ENCODE measurements at places on chromosomes 5 and 9. TPM values are rescaled to one million over a fixed set of nuclear protein-coding genes. Genes with fewer than 3 reads are reported as not detected.

The FBN2 gene
- total RNA-seq, result 33.0 TPM

The ANKRD18B gene
- 0.59 TPM for total RNA-seq

The SOWAHA gene
- under 0.01 TPM for total RNA-seq

The SPINK6 gene
- total RNA-seq, result not detected

The HBEGF gene
- total RNA-seq, result 2.5 TPM

The PCDHGA5 gene
- total RNA-seq, result 2.7 TPM

The ANKRD31 gene
- total RNA-seq, result 0.29 TPM

The MCTP1 gene
- 5.8 TPM for total RNA-seq

The GABRP gene
- total RNA-seq, result under 0.01 TPM

The MLANA gene
- total RNA-seq, result under 0.01 TPM

The SCGB3A2 gene
- not detected for total RNA-seq

The ALG2 gene
- total RNA-seq, result 51.8 TPM

The CEP72 gene
- 2.7 TPM for total RNA-seq

The GAS1 gene
- 107 TPM for total RNA-seq

The CERT1 gene
- total RNA-seq, result 50.3 TPM

The ARL14EPL gene
- not detected for total RNA-seq
